ENCODE measurements at places on chromosomes 7 and 10. TPM values are rescaled to one million over a fixed set of nuclear protein-coding genes. Genes with fewer than 3 reads are reported as not detected.

Gene IL15RA
- 6.6 TPM for total RNA-seq

Gene ATG9B
- 1.1 TPM for total RNA-seq

Gene CYP3A7
- total RNA-seq = not detected

Gene HOXA10
- not detected for total RNA-seq

Gene VWC2
- total RNA-seq = not detected

Gene GTF2I
- total RNA-seq = 178 TPM

Gene PHKG1
- total RNA-seq = 4.1 TPM

Gene ELN
- not detected for total RNA-seq

Gene CPA1
- not detected for total RNA-seq

Gene NPY
- not detected for total RNA-seq

Gene ZKSCAN1
- 52.2 TPM for total RNA-seq

Gene NUTM2A
- total RNA-seq = 0.23 TPM

Gene MMD2
- total RNA-seq = not detected

Gene LBX1
- not detected for total RNA-seq

Gene BTBD16
- not detected for total RNA-seq

Gene STAG3
- total RNA-seq = 33.3 TPM

Gene CYP26C1
- 0.12 TPM for total RNA-seq

Gene PTEN
- total RNA-seq = 36.6 TPM

Gene PSMA2
- total RNA-seq = 198 TPM

Gene TSPAN33
- total RNA-seq = 8.1 TPM

Gene FOXI2
- not detected for total RNA-seq

Gene GBX1
- total RNA-seq = not detected

Gene PLPP4
- total RNA-seq = not detected

Gene DEPP1
- 0.32 TPM for total RNA-seq

Gene TMEM139
- total RNA-seq = 1.3 TPM

Gene CDHR1
- 0.64 TPM for total RNA-seq

Gene KCNIP2
- 6.3 TPM for total RNA-seq

Gene ADGRA1
- total RNA-seq = not detected

Gene ADCYAP1R1
- not detected for total RNA-seq

Gene CRPPA
- total RNA-seq = 0.43 TPM

Gene OR2A5
- not detected for total RNA-seq

Gene AGAP5
- total RNA-seq = 5.5 TPM

Gene MORN4
- total RNA-seq = 1.1 TPM

Gene TMEM196
- total RNA-seq = not detected

Gene VWA2
- total RNA-seq = 0.08 TPM

Gene MYOF
- 65.6 TPM for total RNA-seq

Gene SKIDA1
- total RNA-seq = 0.54 TPM

Gene CHAT
- not detected for total RNA-seq

Gene CTTNBP2
- total RNA-seq = not detected

Gene FAM13C
- 0.18 TPM for total RNA-seq

Gene MALSU1
- 83.4 TPM for total RNA-seq
